Esophagus squamous epithelium (tissue), 5 donors: ENCODE measurements at places on chromosomes 3 and 15. TPM values are rescaled to one million over a fixed set of nuclear protein-coding genes. Genes with fewer than 3 reads are reported as not detected.
A peak's percentile ranks its signal among the peaks of the same experiment; 100 is the strongest.

Gene SGO1
- 1.3 TPM for total RNA-seq

Gene CCDC13
- total RNA-seq, result not detected

- H3K4me3 ChIP-seq, result no peak overlapping the region
- H3K27ac ChIP-seq, result no peak overlapping the region
- H3K36me3 ChIP-seq, result no peaks in the 10 kb centered on the region
- H3K27me3 ChIP-seq, result no peaks in the 10 kb centered on the region
Measured at GRCh38 chr3:53803124-53803815, 42.9 kb downstream of the CHDH start.

DNA sequence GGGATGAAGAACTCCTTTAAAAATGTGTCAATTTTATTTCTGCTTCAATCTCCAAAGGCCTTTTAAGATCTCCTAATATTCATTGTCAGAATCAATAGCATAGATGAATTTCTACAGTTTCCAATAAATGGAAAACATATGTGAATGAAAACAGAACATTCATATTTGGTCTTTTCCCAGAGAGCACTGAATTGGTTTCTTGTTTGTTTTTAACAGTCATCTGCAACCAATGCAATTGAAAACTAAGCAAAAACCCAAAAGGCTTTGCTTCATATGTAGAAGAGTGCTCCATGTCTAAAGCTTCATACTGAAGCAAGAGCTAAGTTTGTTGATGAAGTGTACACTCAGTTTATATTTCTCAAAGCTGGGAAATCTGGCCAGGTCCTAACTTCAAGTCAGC is 426.5 kb upstream of the CDIN1 start:
- no peaks in the 10 kb centered on the region for H3K36me3 ChIP-seq
- no peak overlapping the region for H3K4me3 ChIP-seq
- no peak overlapping the region for H3K27ac ChIP-seq
- no peaks in the 10 kb centered on the region for H3K27me3 ChIP-seq

GRCh38 chr3:137191133-137191923 is 233.5 kb downstream of the IL20RB start:
- no peak overlapping the region for H3K4me3 ChIP-seq
- no peak overlapping the region for H3K27ac ChIP-seq
- H3K36me3 ChIP-seq, result no peaks in the 10 kb centered on the region
- no peaks in the 10 kb centered on the region for H3K4me1 ChIP-seq
- DNase-seq, result no peak

DNA sequence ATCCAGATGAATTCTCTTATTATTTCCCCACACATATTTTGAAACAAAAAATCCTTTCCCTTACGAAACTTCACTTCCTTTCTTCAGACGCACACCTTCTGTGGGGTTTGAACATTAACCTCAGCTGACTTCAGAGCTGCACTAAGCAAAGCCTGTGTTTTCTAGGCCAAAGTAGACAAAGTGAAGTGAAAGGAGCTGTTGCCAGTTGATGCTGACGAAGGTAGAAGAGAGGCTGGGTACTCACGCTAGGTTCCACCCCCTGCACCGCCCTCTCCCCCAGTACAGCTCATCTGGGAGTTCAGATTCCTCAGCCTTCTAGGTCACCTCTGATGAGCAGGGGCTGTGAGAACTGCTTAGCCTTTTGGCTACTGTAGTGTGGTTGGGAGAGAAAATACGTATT is 24.1 kb downstream of the DUT start:
- no peak overlapping the region for H3K27ac ChIP-seq
- H3K36me3 ChIP-seq, result no peaks in the 10 kb centered on the region
- peaks cover 3% of the 10 kb centered on the region for H3K4me1 ChIP-seq
- H3K4me3 ChIP-seq, result no peak overlapping the region

DNA sequence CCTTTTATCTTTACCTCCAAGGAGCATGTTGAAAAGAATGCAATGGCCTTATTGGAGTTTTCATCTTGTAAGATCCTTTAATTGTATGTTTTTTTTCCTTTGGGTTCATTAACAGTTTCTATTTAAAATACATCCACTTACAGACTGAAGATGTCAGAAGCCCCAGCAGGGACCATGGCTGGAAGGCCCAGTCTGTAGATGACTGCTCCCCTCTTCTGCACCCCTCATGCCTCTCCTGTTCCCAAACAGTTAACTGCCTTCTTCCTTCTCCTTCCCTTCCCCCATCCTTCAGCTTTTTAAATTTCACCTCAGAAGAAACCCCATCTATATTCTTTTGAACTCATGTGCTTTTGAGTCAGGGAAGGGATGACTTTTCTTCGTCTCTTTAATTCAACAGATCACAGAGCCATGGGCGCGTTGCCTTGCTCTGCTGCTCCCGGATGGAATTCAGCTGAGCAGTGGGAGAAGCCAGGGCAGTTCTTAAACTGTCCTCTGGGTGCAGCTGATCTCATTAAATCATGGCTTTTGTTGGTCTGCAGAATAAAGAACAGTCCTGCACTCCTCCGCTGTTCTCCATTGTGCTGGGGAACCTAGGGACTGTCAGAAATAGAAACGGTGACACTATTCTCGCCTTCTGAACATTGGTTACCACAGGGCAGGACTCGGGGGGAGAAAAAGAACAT is 71.5 kb upstream of the EIF1B start:
- H3K36me3 ChIP-seq, result no peaks in the 10 kb centered on the region
- no peaks in the 10 kb centered on the region for H3K27me3 ChIP-seq
- DNase-seq, result no peak
- H3K4me3 ChIP-seq, result no peak overlapping the region
- no peak overlapping the region for H3K27ac ChIP-seq

GRCh38 chr3:189368384-189368783 is 196.6 kb downstream of the TPRG1 start:
- DNase-seq, result no peak
- H3K27ac ChIP-seq, result no peak overlapping the region
- H3K4me3 ChIP-seq, result no peak overlapping the region
- H3K4me1 ChIP-seq, result no peaks in the 10 kb centered on the region
- no peaks in the 10 kb centered on the region for H3K27me3 ChIP-seq

GRCh38 chr3:46695177-46695961 is 1.9 kb upstream of the ALS2CL start:
- DNase-seq, result no peak
- H3K36me3 ChIP-seq, result no peaks in the 10 kb centered on the region
- no peaks in the 10 kb centered on the region for H3K27me3 ChIP-seq
- H3K27ac ChIP-seq, result peak overlapping the region; percentile 99
- H3K4me1 ChIP-seq, result peaks cover 57% of the 10 kb centered on the region
- no peak overlapping the region for H3K4me3 ChIP-seq

DNA sequence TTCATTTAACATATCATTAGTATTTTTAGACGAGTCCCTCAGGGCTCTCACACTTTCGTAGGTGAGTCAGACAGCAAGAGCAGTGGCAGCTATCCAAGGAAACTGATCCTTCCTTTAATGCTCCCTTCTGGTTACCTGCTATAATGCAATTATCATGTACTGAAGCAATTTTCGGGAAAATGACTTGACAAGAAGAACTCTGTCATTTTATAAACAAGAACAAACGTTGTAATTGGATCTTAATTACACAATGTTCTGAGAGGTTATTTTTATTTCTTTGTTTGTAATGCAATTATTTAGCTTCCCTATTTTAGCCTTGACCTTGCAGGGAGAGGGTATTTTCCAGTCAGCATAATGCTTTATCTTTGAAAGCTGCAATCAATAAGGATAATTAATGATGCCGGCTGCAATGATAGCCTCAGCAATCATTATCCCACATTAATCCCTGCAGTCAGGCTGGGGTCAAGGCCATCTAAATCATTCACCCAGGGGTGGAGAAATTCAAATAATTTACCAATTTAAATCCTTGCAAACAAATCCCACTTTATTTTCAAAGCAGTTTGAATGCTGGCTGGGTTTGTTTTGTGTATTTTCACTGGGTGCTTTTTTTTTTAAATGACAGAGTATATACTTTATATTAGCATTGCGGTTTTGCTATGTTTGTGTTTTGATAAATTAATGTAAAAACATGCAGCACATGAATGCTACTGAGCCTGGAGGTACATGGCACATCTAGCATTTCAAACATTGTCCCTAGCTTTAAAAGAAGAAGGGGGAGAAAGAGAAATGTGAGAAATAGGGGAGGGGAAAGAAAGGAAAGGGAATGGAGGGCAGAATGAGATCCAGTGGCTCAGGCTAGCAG is 249.9 kb downstream of the SHOX2 start:
- H3K27ac ChIP-seq, result no peak overlapping the region
- no peaks in the 10 kb centered on the region for H3K27me3 ChIP-seq

DNA sequence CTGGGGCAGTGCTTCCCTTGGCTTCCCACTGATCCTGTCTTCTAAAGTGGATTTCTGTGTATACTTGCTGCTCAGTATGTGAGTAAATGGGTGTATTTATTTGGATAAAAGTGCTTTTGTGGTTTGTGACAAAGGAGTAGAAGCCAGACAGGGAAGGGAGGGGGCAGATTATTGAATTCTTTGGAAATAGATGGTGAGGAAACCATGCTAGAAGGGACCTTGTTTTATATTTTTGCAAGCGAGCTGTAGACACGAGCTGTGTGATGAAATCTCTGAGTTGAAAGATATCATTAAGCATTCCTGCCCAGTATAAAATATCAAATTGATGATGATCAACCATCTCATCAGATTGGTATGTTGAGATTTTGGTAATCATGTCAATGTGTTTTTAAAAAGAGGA is 68.9 kb downstream of the DUT start:
- DNase-seq, result no peak
- peak overlapping the region; percentile 7 for H3K27ac ChIP-seq
- H3K4me1 ChIP-seq, result peaks cover 8% of the 10 kb centered on the region

DNA sequence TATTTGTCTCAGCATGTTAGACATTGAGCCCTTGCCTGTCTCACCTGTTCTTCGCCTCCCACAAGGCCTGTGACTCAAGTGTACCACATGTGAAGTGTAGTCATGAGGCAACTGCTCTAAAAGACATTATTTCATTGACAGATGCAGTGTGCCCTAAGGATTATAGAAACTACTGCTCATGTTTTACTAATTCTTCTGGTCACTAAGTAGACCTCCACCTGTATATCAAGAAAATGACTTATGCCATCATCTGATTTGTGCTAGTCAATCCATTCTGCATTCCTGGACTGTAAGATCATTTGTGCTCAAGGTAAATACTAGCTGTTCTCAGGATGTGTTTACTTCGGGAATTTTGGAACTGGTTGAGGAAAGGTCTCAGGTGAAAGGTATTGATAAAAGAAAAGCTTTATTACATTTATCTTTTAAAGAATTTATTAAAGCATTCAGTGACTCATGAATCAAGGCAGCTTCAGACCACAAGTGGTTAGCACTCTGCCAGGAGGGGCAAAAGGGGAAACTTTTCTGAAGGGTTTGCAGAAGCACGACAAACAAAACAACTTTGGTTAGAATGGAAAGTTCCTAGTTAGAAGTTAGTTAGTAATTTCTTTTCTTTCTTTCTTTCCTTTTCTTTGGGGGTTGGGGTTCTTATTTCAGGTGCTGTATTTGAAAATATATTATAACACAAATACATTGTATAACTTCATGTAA is 465.3 kb upstream of the CBLB start:
- H3K4me1 ChIP-seq, result no peaks in the 10 kb centered on the region
- H3K27ac ChIP-seq, result no peak overlapping the region
- no peak for DNase-seq
- H3K27me3 ChIP-seq, result no peaks in the 10 kb centered on the region

GRCh38 chr3:138939561-138940241 is 7.2 kb downstream of the FOXL2 start:
- H3K4me1 ChIP-seq, result peaks cover 50% of the 10 kb centered on the region
- DNase-seq, result no peak
- H3K27ac ChIP-seq, result no peak overlapping the region
- H3K27me3 ChIP-seq, result peaks cover 32% of the 10 kb centered on the region
- H3K36me3 ChIP-seq, result no peaks in the 10 kb centered on the region
- no peak overlapping the region for H3K4me3 ChIP-seq

DNA sequence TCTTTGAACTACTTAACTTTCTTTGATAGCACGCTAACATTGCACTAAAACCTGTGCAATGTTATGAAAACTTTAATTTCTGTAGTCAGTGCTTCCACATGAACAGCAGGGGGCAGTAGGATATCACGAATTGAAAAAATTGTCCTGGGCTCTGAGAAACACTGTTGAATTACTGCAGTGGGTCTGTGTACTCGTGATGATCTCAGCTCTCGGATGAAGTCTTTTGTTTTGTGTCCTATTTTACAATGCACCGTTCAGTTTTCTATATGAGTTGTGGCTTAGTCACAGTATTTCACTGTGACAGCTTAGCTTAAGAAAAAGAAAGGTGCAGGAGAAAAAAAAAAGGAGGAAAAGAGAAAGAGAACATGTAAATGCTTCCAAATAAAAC is 141.3 kb upstream of the CCDC54 start:
- no peaks in the 10 kb centered on the region for H3K36me3 ChIP-seq
- H3K27me3 ChIP-seq, result no peaks in the 10 kb centered on the region

DNA sequence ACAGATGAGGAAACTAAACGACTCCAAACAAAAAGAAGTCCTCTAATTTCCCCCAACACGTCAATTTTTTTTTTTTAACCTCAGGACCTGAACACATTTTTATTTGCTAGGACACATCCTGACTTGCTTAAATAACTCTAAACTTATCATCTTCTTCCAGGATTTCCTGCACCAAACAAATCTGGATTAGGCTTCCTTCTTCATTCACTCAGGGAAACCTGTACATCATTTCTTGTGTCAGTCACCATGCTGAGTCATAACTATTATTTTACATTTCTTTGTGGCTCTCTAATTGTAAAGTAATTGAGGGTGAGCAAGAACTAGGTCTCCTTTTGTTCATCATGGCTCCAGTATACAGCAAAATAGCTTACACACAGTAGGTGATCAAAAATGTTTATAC is 433.4 kb upstream of the GBE1 start:
- DNase-seq, result no peak
- H3K27me3 ChIP-seq, result no peaks in the 10 kb centered on the region
- no peak overlapping the region for H3K4me3 ChIP-seq
- no peak overlapping the region for H3K27ac ChIP-seq

DNA sequence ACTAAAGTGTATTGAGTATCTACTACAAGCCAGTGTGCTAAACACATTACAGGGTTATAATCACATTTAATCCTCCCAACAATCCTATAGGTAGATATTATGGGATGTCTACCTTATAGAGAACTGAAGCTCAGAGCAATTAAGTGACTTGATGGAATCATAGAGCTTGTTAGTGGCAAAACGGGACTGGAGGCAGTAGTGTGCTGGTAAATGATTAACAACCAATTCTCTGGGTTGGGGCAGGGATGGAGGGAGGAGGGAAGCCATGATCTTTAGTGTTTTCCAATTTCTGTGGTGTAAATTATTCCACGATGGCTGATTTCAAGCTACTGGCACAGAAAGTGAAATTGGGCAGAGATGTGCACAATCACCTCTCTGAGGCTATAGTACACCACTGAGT is 18.5 kb upstream of the CSRNP1 start:
- no peak for DNase-seq
- peaks cover 4% of the 10 kb centered on the region for H3K4me1 ChIP-seq
- no peaks in the 10 kb centered on the region for H3K27me3 ChIP-seq
- no peak overlapping the region for H3K27ac ChIP-seq
- H3K4me3 ChIP-seq, result no peak overlapping the region

DNA sequence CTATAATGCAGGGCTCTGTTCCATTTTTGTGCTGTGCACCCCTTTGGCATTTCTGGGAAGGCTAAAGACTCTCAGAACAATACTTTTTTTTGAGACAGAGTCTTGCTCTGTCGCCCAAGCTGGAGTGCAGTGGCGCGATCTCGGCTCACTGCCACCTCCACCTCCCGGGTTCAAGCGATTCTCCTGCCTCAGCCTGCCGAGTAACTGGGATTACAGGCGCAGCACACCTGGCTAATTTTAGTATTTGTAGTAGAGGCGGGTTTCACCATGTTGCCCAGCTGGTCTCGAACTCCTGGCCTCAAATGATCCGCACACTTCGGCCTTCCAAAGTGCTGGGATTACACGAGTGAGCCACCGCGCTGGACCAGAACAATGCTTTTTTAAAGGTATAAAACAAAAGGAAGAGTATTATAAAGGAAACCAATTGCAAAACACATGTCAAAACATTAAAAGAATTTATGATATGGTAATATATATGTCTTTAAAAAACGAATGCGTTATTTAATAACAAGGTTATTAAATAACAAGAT is 999 bp downstream of the SQOR start:
- no peaks in the 10 kb centered on the region for H3K36me3 ChIP-seq
- peak overlapping the region; percentile 90 for H3K27ac ChIP-seq
- DNase-seq, result no peak
- peak overlapping the region; percentile 85 for H3K4me3 ChIP-seq
- no peaks in the 10 kb centered on the region for H3K27me3 ChIP-seq
